ENCODE measurements at places on chromosomes 2 and 18.

GRCh38 chr18:49161627-49162026 is 210.9 kb upstream of the SMAD7 start:
- no peak for DNase-seq

DNA sequence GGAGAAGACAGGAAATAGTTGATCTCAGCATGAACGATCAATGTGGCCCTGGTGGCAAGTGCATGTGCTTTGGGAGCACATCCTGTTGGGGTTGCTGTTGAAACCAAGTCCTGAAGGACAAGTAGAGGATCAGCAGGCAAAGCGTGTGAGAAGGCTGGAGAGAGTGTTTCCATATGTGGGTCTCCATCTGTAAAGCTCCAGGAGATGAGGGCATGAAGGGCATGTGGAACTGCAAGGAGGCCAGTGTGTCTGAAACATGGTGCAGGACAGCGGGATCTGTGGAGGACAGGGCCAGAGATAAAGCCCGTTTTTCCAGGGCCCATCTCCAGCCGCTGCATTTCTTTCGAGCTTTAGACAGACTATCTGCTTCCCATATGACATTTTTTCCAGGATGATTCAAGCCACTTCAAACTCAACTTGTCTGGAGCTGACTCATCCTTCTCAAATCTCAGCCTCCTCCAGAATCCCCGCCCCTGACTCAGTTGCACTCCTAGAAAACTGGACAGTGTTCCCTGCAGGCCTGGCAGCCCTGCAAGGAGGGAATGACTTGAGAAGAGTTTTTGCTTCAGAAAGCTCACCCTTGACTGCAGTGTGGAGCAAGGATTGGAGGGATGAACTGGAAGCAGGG is 226.1 kb downstream of the VAPA start:
- DNase-seq = peak; percentile 68

DNA sequence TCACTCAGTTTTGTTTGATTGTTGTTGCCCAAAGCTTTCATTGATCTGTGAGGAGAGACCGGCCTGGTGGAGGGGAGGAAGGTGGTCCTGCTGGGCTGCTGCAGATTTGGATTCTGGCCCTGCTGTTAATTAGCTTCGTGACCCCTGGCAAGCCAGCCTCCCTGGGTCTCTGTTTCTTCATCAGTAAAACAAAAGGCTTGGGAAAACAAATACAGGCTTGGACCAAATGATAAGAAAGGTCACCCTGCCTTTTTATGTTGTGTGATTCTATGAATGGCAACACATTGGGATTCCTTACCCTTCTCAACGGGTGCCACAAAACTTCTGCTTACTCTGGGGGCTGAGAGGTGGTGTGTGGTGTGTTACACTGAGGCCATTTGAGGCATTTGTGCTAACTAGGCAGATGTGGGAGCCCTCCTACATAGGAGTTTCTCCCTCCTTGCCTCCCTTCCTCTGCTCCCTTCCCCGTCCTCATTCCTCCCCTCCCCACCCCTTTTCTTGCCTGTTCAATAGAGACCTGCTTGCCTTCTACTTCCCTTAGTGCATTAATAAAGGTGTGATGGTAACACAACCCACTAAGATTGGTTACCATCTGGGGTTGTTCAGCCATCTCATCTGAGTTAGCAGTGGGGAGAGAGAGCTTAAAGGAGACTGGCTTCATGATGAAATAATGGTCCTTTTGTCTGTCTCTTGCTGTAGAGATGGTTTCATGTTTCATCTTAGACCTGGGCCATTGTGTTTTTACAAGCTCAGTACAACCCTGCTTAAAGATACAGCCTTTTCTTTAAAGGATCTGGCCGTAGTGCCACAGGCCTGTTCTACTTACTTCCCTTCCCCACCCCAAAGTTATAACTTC is 96.2 kb downstream of the TANC1 start:
- no peak for DNase-seq

GRCh38 chr18:5197461-5197860 is 404 bp upstream of the AKAIN1 start:
- DNase-seq = no peak

DNA sequence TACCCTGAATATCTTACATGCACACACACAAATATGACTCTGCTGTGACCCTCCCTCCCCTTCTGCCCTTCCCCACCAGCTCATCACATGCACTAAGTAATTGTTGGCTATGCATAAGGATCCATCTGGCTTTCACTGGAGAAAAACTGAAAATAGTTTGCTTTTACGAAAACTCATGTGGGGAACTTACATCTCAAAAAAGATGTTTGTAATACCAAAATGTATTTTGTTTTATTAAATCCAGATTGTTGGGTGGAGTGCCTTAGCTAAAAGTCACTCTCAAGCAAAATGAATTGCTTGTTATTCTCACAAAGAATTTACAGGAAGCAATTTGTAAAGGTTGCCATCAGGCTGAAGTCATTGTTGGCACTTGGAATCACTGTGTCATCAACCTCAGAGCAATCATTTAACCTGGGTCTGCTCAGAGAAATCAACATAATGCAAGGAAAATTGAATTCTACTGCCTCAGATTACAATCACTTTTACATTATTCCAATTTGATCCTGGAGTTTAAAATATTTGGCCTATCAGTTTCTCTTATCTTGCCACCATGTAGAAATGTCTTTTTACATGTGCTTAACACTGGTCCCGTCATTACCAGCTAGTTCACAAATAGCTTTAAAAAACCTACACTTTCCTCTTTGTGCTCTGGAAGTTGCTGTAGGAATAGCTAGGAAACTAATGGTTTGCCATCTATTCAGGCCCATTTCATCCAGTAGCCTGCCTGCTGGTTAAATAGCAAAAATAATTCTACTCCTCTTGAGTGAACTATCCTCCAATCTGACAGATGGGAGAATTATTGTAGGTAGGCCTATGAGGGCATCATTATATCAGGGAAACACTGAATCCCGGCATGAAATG is 90.3 kb upstream of the TMEM17 start:
- no peak for DNase-seq

- DNase-seq = peak; percentile 90
Measured at GRCh38 chr2:24855726-24856125, 62.5 kb downstream of the CENPO start.

DNA sequence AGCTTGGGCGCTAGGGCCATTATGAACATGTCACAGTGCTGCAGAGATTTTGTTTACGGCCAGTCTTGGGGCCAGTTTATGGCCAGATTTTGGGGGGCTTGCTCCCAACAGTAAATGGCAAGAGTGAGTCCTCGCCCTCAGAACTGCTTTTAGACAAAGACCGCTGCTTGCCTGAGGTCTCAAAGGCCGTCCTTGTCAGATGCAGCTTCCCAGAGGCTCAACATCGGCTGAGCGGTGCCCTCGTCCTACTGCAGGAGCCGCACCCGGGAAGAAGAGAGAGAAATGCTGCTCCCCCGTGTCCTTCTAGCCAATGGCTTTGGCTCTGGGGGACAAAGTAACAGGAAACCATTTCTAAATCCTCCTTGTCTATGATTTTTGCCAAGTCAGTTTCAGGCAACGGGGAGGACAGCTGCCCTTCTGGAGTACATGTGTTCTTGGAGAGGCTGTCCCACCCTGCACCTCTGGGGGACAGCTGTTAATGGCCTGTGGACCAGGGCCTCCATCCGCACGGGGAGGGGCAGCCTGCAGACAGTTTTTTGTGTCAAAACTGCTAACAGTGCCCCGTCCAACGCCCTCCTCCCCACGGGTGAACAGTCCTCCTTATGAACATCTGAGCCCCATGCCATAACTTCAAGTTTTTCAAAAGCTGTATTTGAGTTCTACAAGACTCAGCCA is 66.1 kb downstream of the C18orf63 start:
- no peak for DNase-seq

DNA sequence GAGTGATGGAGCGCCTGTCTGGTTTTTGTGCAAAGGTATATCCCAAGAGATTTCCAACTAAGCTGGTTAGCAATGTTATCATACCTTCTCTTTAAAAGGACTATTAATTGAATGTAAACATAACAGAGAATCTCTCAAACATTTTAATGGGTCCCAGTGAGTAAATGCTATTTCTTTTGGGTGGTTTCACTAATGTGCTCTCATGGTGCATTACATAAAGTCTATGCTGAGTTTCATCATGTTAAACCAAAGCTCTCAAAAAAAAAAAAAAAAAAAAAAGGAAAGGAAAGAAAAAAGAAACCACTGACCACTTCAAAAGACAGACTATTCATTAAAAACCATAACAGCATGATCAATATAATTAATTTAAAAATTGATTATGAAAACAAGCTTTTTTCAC is 119.1 kb upstream of the SCN1A start:
- DNase-seq = no peak

DNA sequence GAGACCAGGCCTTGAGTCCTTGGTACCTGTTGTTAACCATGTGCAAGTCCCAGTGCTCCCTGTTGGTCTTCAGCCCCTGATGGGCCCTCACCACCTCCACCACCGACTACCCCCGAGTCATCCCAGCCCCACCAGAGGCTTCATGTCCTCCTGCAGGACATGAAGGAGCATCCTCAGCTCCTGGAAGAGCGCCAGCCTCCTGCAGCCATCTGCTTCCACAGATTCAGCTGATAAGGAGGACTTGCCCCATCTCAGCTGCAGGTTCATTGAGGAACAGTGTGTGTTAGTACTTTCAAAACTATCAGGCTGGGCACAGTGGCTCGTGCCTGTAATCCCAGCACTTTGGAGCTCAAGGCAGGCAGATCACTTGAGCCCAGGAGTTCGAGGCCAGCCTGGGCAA is 151.9 kb downstream of the ATP9B start:
- no peak for DNase-seq

DNA sequence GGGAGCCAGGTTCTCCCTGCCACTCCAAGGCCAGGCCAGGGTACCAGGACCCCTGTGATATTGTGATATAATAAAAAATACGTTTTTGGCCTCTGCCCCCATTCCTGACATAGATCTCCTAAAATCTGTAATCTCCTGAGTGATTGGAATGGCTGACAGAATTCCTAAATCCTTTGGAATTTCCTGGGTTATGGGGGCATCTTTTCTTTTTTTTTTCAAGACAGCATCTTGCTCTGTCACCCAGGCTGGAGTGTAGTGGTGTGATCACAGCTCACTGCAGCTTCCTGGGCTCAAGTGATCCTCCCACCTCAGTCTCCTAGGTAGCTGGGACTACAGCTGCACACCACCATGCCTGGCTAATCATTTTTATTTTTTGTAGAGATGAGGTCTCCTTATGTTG is 26.2 kb upstream of the TUBB6 start:
- no peak for DNase-seq

GRCh38 chr2:204550751-204551511 is 5.7 kb downstream of the PARD3B start:
- DNase-seq = no peak

GRCh38 chr2:143476336-143477087 is 347.3 kb downstream of the ARHGAP15 start:
- DNase-seq = no peak

DNA sequence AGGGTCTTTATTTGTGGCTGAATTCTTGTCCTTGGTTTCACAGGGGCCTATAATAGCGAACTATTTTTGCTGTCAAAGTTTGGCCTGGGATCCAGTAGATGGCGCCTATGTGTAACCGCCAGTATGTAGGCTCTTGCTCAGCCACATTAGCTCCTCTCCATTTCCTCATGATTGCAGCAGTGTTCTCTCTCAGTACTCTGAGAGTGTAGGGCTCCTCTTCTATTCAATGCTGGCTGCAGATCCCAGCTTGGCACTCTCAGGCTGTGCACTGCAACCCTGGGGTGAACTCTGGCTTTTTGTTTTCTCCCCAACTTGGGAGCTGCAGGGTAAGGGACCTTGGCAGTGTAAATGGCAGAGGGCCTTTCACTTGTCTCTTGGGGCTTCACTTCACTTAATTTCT is 344.6 kb upstream of the CHAC2 start:
- DNase-seq = no peak

All from posterior vena cava (tissue), 2 donors.